ENCODE measurements at places on chromosomes 6 and 20.

- no peak for DNase-seq
Measured at GRCh38 chr6:152268846-152269442, 368.2 kb downstream of the SYNE1 start.

DNA sequence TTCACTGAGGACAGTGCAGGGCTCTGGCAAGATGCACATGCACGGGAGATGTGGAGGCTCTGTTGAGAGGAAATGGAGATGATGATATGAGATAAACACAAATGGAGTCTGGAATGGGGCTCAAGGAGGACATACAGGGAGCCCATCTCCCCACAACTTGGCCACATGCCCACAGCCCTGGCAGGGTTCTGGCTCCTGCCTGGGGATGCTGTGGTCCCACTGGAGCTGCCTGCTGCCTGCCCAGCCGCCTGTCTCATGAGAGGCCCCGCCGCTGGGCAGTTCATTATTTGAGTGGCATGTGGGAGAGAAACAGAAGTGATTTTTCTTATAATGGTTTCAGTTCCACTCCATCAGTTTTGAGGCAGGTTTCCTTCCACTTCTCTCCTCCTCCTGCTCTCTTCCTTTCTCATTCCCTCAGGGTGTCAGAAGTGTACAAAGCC lies 133.6 kb upstream of the TRAF3IP2 start:
- no peak for DNase-seq

- DNase-seq: no peak
Measured at GRCh38 chr6:25715794-25716193, 38.7 kb upstream of the SLC17A4 start.

- no peak for DNase-seq
Measured at GRCh38 chr6:2147766-2148448, 97.5 kb downstream of the GMDS start.

Measured in substantia nigra (tissue), 51 donors.